SJCRH30 (cell line): ENCODE measurements at places on chromosomes 16 and 17. TPM values are rescaled to one million over a fixed set of nuclear protein-coding genes. Genes with fewer than 3 reads are reported as not detected.

The C16orf89 gene
- not detected in 2 replicates for total RNA-seq

The SLC5A2 gene
- total RNA-seq: 0.04 TPM in 1 of 2 replicates, not detected in the other

- DNase-seq: no peak
Measured at GRCh38 chr17:47325176-47325575, 1.4 kb downstream of the EFCAB13 start.

DNA sequence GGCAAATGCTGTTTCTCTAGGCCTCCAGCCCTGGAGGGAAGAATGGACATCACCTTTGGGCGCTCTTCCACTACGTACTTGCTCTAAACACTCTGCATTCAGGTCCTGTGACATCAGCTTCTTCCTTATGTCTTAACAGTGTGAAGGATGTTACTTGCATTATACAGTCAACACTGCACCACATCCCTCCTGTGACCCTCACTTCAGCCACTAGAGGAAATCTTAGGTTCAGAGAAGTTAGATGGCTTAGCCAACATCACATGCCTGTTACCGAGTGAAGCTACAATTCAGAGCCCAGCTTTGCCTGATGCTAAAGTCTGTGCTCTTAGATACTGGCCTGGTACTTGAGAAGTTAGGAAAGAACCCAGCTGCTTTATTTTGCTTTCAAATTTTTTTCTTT, 18.3 kb downstream of the UBFD1 start:
- DNase-seq: no peak

DNA sequence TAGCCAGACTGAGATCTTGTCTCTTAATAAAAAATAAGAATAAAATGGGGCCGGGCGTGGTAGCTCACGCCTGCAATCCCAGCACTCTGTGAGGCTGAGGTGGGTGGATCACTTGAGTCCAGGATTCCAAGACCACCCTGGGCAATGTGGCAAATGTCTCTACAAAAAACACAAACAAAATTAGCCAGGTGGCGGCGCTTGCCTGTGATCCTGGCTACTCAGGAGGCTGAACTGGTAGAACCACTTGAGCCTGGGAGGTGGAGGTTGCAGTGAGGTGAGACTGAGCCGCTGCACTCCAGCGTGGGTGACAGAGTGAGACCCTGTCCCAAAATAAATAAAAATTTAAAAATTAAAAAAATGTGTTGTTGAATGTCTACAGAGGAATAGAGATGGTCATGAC, 2.9 kb upstream of the DEF8 start:
- no peak for DNase-seq

GRCh38 chr17:47846716-47847340, 4.1 kb downstream of the SP6 start:
- DNase-seq: no peak

DNA sequence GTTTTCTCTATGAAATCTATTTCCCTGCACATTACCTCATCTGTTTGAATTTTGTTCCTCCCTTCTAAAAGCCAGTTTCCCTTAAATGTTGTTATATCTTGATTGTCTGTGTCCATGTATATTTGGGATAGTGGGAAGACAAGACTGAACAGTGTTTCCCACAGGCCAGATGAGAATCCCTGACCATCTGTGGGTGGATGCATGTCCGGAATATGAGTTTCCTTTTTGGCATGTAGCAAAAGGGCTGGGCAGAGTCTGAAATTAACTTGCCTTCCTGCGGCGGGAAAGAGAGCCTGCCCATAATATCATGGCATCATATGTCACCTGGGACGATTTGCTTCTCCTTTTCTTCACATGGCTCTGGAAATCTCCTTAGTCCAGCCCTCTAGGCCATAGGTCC, 385.8 kb upstream of the MAF start:
- DNase-seq: no peak

DNA sequence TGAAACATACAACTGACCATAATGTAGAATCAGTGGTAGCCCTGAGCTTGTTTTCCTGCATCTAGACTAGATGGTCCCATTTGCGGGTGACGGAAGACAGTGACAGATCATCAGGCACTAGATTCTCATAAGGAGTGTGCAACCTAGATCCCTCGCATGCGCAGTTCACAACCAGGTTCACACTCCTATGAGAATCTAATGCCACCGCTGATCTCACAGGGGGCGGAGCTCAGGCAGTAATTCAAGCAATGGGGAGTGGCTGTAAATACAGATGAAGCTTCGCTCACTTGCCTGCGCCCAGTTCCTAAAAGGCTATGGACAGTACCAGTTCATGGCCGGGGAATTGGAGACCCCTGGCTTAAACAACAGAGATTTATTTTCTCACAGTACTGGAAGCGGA, 656.3 kb downstream of the HS3ST4 start:
- DNase-seq: no peak

GRCh38 chr16:49690778-49691177, 165.1 kb downstream of the ZNF423 start:
- no peak for DNase-seq
